Nucleus accumbens (tissue), 56 donors: ENCODE measurements at places on chromosomes 3 and 15.
A peak's percentile ranks its signal among the peaks of the same experiment; 100 is the strongest.

DNA sequence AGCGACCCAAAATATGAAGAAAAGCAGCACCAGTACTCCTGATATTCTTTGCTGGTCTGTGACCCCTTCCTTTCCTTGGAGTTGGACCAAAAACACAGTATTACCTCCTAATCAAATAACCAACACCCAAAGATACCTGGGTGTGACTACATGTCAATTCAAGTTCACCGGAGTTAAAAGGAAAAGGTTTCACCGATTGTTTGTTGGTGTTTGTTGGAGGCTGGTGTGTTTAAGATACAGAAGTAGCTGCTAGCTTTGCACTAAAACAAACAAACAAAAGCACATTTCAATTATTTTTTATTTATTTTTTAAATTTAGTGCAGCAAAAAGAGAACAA is 81.5 kb downstream of the MYO1E start:
- no peak for DNase-seq

DNA sequence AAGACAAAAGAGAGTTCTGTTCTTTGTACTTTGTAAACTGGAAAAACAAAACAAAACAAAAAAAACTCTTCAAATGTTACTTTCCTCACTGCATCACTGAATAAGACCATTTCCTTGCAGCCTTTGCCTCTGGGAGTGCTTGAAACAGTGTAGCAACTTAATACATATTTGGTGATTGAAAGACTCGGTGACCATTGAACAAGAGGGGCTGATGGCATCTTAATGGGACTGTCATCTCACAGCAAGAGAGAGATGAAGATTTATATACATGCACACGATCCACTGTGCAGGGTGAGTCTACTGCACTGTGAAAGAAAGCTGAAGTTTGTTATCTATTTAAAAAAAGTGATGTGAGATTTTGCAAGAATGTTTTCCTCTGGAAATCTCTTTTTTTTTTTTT is 111.9 kb upstream of the KLHL25 start:
- DNase-seq = no peak

GRCh38 chr3:70853161-70853944 is 540.9 kb upstream of the MDFIC2 start:
- DNase-seq = no peak

DNA sequence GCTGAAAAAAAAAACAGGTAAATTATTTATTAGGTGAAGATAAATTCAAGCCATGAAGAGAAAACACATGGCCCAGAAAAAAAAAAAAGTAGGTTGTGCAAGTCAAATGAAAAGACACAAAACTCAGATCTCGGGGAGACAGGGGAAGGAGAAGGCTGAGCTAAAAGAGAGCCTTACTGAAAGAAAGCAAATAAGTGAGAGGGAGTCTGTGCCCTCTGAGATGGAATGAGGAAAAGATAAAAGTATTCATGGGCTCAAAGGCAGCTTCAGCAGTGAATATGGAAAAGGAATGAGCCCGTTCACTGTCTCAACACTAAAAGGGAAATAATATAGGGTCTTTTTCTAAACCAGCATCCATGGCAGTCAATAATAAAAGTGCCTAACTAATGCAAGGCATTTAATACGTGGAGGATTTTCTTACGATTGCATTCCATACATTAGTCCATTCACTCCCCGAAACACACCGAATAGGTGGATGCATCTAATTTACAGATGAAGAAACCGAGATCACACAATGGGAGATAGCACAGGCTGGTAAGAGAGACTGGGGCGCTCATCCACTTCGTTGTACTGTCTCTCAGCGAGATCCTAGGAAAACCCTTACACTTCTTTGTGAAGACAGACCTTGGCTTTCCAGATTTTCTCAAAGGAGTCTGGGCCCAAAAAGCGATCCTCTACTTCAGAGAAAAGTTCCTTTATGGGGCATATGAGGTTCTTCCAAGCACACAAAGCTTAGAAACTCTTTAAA is 1.1 kb downstream of the TFDP2 start:
- no peak for DNase-seq

GRCh38 chr3:81723732-81724313 is 37.6 kb downstream of the GBE1 start:
- no peak for DNase-seq

DNA sequence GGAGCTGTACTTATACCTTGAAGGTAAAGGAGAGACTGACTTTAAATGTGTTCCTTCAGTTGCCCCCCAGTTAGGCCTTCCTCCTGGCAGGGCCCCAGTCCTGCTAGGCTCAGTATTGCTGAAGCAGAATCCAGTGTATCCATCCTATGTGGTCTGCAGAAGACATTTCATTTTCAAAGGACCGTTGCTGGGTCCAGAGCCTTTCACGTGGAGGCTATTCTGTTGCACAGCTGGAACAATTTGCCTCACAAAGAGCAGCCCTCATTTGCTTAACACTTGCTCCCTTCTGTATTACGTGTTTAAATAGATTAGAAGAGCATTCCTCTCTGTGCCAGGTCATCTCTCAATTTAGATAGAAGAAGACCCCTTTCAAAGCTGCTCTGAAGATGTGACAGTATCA is 78.9 kb upstream of the CFAP20DC start:
- DNase-seq = no peak

GRCh38 chr3:89983449-89983848 is 876.0 kb downstream of the EPHA3 start:
- no peak for DNase-seq

GRCh38 chr15:95503640-95504225 is 826.8 kb upstream of the NR2F2 start:
- DNase-seq = no peak

GRCh38 chr3:113136071-113136470 is 75.3 kb upstream of the BOC start:
- DNase-seq = no peak

GRCh38 chr3:167305340-167305890 is 74.7 kb downstream of the ZBBX start:
- no peak for DNase-seq

GRCh38 chr3:150006794-150007193 is 36.1 kb upstream of the PFN2 start:
- DNase-seq = no peak

DNA sequence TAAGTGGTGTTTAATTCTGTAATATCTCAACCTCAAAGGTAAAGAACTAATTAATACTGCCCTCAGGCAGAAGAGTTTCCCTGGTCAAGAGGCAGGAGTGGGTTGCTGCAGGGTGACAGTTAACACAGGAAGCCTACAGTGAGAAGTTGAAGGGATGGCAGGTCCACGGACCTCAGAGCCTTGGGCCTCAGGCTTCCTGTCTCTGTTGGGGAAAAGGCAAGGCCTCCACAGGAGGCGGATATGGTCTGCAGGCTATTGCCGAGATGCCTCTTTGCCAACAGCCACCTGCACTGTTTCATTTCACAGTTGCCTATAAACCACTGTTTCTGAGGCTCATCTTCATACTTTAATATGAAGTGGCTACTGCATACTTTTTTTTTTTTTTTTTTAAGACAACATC is 33.3 kb upstream of the RPN1 start:
- no peak for DNase-seq

DNA sequence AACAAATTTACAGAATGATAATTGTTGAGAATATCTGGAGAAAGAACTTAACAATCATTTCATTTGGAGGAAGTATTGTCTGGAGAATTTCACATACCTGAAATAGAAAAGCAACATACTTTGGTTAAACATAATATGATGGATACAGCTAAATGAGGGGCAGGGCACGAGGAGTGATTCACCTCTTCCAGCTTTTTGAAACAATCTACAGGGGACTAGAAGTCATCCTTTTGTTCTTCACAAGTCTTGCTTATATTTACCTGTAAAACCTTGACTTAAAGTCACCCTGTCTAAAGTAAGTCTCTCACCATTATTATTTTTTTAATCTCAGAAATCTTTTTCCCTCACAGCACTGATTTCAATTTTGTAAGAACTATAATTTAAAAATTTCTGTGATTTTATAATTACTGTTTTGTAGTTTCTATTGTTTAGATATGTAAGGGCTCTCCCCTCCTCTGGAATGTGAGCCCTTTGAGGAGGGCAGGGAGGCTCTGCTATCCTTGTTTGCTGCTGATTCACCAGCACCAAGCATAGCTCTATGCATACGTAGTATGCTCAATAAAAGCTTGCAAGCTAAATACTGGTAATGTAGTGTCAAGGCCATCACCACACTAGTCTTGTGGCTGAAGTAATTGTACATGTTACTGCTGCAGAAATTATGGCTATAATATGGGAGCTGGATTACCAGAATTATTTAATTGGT is 193.9 kb upstream of the THRB start:
- DNase-seq = no peak

DNA sequence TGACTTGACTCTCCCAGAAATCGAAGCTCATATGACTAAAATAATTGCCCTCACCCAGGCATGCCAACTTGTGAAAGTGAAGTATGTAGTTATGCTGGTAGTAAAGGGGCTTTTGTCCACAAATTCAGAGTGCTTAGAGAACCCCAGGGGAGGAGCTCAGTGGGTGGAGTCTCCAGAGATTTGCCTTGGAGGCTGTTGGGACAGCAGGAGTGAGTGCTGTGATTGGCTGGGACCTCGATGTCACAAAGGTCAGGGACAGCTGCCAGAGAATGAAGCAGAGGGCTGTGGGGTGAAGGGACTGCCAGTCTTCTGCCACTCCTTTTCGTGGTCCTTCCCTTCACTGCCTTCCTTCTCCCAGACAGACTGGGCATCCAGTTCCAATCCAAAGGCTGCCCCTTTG is 49.8 kb downstream of the ZNF445 start:
- no peak for DNase-seq

- no peak for DNase-seq
Observed at GRCh38 chr3:114451051-114451451, 157.2 kb downstream of the TIGIT start.

DNA sequence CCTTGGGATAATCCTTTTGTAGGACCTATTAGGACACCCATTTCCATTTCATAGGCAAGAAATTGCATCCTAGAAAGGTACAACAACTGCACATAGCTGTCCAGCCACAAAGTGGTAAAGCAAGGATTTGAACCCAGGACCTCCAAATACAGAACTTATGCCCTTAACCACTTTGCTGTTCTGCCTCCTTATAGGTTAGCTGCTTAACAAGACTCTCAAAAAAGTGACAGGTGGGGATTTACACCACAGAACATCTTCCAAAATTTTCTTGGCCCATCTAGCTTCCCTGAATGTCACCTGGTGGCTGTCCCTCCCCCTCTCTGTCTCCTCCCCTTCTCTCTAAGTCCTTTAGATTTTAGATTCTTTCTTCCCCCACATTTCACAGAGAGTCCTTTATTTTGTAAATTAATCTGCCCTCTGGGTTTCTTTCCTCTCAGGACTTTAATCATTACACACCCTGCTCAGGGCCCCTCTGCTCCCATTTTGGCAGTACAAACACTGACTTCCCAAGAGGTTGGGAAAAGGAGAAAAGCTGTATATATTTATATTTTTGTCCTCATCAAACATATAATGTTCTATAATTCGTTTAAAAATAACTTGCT is 120.6 kb downstream of the CPNE4 start:
- no peak for DNase-seq

GRCh38 chr3:13414040-13414729 is 5.9 kb downstream of the NUP210 start:
- no peak for DNase-seq

DNA sequence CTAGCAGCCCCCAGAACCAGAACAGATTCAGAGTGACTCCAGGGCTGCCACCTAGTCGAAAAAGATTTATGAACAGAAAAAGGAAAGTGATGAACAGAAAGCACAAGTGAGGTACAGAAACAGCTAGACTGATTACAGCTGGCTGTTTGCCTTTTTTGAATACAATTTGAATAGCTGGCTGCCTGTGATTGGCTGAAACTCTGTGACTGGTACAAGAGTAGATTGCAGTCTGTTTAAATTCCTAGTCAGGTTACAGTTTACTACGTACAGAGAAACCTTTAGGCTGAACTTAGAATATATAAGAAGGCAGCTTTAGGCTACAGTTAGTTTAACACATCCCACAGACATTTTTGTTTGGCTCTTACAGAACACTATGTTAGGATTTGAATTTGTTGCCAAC is 10.0 kb downstream of the CCDC13 start:
- DNase-seq = no peak

DNA sequence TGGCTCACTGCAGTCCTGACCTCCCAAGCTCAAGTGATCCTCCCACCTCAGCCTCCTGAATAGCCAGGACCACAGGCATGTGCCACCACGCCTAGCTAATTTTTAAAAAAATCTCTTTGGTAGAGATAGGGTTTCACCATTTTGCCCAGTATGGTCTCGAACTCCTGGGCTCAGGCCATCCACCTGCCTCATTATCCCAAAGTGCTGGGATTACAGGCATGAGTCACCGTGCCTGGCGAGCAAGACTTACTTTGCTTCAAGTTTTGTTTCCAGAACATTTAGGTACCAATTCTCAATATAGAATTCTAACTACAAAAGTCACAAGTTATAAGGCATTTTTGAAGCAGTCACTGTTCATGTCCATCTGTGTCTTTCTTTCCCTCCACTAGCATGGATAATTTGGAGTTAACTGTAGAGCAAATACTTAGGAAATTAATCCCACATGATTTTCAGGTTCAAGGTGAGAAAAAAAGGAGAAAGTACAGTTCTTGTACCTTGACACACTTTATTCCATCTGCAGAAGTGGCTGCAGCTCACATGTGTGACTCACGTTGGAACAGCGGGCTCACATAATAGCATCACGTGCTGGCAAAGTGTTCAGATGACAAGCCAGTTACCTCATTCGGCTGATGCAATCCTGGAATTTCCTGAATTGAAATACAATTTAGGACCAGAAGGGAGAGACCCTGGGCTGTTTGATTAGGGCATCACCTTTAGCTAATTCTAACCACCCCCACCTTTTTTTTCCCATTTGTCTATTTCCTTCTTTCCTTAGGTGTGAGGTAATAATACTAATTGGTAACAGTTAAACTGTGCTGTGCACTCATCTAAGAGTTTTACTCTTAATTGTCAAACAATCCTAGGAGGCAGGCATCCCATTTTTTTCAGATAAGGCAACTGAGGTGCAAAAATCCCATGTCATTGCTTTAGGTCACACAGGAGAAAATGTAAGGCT is 46.9 kb upstream of the NEDD4 start:
- peak; percentile 0 for DNase-seq

DNA sequence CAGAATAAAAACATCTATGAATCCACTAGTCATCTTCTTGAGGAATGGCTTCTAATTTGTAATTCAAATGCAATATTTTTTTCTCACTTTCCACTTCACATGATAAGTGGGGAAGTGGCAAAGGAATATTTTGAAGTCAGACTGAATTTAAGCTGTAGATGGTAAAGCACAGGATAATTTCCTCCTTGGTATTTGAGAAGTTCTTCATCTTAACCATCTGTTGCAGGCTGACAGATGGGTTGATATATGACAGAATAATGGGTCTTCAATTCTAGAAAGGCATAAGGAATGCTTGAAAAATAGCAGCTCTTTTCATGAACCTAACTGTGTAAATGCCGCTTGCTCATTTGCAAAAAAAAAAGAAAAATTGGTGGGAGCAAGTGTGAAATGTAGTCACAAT is 66.5 kb upstream of the SNTN start:
- DNase-seq = no peak

DNA sequence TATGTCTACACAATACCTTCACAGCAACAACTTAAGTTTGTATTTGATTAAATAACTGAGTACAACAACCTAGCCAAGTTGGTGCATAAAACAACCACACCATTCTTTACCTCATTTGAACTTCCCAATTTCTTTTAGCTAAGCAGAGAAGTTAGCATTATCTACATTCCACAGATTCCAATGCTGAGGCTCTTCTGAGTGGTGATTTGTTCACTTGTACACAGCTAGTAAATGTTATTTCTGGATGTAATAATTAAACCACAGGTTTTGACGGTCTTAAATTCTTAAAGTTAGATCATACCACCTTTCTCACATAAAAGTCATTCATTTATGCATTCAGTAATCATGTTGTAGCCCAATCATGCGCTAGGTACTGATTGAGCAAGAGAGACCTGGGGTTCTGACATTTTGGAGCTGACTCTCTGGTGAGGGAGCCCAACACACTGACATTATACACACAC is 102.5 kb downstream of the SST start:
- DNase-seq = no peak

GRCh38 chr3:79558943-79559342 is 208.9 kb downstream of the ROBO1 start:
- no peak for DNase-seq
